ENCODE measurements at places on chromosomes 12 and 14.

DNA sequence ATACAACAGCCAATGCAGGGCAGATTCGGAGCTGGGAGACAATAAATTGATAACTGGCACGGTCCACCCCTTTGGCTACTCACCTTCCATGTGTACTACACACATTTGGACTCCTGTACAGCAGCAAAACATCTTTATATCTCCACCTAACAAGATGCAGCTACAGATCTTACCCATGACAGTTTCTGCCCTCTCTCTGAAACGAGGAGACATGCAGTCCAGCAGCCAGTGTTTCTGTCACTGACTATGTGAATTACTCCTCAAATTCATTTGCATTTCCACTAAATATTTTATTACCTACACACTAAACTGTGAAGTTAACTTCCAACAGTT, 58.7 kb upstream of the BEGAIN start:
- DNase-seq, result no peak

DNA sequence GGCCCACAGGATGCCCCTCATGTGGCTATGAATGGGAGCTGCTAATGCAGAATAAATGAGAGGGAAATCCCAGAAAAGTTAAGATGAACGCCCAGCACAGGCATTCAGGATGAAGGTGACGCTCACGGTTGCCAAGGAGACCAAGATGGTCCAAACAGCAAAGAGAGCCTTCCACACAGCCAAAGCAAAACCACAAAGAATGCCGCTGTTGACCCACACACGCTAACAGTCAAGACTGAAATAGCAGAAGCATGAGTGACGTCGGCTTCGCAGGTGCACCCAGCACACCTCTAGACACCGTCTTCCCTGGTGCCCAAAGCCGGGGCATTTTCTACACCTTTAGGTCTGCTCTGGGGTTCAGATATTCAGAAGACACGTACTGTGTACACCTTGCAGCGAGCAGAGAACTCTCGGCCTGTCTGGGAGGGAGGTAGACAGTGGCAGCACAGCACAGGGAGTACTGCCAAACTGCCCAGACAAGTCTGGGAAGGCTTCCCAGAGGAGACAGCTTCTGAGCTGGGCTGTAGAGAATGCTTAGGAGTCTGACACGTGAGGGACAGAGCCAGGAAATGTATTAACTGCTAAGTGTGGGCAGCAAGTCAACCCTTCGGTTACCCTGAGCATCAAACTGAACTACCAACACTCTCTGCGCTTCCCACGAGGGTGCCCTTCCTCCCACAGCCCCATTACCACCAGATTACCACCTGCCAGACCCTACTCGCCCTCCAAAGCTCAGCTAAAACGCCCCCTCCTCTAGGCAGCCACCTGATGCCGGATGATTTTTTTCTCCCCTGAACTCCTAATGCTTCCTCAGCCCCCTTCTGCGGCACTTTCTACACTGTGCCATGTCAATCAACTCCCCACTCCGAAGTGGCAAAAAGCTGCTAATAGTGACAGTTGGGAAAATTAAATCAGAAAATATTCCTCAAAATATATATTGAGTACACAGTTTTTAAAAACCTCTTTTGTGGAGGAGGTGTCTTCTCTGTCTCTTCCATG, 50.1 kb downstream of the CCDC88C start:
- DNase-seq, result no peak

DNA sequence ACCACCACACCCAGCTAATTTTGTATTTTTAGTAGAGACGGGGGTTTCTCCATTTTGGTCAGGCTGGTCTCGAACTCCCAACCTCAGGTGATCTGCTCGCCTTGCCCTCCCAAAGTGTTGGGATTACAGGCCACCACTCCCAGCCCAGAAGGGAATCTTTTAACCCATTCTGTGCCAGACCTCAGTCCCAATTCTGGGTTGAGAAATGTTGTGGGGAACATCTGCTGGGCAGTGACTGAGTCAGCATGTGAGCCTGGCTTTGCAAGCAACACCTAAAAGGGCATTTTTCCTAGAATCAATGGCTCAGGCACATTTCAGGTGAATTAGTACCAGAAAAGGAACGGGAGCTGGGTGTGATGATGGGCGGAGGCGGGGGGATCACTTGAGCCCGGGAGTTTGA, 7.6 kb upstream of the SPATS2 start:
- no peak for DNase-seq

GRCh38 chr14:84825481-84826251, 704.3 kb upstream of the FLRT2 start:
- DNase-seq, result peak; percentile 42

GRCh38 chr12:122368361-122369073, 54.0 kb downstream of the CLIP1 start:
- no peak for DNase-seq

DNA sequence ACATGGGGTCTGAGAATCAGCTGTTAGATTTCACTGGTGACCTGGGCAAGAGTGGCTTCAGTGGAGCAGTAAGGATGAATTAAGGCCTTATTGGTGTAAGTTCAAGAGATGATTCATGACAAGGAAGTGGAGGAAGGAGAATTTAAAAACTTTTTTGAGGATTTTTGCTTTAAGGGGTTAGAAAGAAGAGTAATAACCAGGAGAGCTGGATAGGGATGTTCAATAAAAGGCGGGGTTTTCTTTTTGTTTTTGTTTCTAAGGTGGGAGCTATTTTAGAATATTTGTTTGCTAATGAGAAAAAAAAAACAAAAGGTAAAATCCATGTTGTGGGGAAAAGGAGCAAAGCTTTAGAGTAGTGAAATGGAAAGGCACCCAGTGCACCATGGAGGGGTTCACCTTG, 15.2 kb upstream of the TUBA1B start:
- DNase-seq, result no peak

- DNase-seq, result no peak
These were observed 17.5 kb downstream of the STON2 start for GRCh38 chr14:81382517-81383225.

DNA sequence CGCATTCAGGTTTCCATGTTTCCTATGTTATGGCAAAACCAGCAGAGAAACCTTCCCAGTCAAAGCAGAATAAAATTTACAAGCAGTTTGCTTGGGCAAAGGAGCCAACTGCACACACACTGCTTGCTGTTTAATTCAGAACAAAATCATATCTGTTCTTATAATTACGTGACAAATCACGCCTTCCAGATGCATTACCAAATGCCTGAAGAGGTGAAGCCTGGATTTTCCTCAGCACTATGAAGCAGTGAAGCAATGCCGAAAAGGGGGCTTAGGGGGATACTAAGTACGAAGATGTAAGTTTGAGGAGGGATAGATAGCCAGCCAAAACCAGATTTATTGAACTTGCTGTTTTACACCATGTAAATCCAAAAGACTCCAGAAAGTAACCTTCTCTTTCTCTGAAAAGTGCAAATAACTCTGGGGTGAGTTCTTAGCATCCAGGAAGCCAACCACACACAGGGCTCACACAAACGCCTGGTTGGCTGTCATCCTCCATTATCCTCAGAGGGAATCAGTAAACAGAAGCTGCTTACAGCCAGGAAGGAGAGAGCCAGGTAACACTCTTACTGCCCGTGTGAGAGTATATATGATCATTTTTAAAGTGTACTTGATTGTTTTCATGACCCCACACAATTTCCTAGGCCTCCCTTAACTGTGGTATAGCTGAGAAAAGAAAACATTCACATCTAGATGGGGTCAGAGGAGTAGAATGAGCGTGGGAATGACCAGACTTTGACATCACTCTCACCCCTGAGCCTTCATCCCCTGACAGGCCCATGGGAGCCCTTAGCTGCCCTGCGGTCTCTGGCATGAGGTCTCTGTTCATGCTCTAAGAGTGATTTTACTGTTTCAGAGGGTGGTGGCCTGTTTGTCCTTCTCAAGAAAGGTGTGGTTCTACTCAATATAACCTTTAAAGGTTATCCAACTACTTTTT, 442.5 kb downstream of the EGLN3 start:
- peak; percentile 17 for DNase-seq

GRCh38 chr14:87349921-87350320, 643.1 kb downstream of the GALC start:
- DNase-seq, result no peak

DNA sequence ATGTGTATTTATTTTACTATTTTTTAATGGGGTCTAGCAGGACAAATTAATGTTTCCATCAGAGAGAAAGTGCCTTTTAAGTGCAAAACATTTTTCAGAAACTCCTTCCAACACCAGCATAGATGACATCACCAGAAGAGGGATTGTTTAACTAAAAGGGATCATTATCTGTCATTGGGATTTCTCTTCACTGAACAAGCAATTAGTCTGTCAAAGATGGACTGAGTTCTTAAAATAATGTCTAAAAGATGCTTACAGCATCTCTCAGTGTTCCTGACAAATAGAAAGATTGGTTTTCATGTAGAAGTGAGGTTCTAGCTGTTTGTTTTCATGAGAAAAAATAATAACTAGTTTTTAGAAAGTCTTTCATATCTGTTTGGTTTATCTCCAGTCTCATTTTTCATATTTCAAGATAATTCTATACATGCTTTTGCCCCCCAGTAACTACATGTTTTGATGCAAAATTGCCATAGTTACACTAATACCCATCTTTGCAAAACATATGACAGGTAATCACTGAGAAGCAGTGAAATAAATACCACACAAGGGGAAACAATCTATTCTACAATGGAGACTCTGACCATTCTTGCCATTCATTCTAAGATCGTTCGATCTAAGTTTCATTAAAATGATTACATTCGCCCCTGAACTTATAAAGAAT, 850.3 kb downstream of the GALC start:
- no peak for DNase-seq

DNA sequence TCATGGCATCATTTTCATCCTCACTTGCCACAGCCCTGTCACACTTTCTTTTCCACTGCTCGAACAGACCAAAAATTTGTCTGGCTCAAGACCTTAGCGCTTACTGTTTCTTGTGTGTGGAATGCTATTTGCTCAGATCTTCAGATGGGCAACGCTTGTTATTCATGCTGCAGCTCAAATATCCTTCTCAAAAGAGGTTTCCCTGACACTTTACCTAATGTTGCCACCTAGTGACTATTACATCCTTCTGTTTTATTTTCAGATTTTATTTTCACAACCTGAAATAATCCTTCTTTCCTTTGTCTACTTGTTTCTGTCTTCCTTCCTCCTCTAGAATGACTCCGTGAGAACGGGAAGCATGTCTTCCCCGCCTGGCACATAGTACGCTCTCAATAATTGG, 5.6 kb downstream of the FBXO33 start:
- DNase-seq, result no peak

- DNase-seq, result no peak
These were observed 988.9 kb upstream of the FLRT2 start for GRCh38 chr14:84541018-84541417.

DNA sequence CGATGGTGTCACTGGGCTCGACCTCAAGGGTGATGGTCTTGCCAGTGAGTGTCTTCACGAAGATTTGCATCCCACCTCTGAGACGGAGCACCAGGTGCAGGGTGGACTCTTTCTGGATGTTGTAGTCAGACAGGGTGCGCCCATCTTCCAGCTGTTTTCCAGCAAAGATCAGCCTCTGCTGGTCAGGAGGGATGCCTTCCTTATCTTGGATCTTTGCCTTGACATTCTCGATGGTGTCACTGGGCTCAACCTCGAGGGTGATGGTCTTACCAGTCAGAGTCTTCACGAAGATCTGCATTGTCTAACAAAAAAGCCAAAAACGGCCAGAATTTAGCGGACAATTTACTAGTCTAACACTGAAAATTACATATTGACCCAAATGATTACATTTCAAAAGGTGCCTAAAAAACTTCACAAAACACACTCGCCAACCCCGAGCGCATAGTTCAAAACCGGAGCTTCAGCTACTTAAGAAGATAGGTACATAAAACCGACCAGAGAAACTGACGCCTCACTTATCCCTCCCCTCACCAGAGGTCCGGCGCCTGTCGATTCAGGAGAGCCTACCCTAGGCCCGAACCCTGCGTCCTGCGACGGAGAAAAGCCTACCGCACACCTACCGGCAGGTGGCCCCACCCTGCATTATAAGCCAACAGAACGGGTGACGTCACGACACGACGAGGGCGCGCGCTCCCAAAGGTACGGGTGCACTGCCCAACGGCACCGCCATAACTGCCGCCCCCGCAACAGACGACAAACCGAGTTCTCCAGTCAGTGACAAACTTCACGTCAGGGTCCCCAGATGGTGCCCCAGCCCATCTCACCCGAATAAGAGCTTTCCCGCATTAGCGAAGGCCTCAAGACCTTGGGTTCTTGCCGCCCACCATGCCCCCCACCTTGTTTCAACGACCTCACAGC, 717 bp downstream of the UBC start:
- peak; percentile 90 for DNase-seq

- DNase-seq, result no peak
These were observed 38.7 kb upstream of the DUSP6 start for GRCh38 chr12:89390802-89391673.

Data from neural progenitor cell (in vitro differentiated cells).